ENCODE measurements at places on chromosomes 5 and 9.

- DNase-seq, result no peak
Measured at GRCh38 chr5:87411973-87412629, 629 bp downstream of the CCNH start.

DNA sequence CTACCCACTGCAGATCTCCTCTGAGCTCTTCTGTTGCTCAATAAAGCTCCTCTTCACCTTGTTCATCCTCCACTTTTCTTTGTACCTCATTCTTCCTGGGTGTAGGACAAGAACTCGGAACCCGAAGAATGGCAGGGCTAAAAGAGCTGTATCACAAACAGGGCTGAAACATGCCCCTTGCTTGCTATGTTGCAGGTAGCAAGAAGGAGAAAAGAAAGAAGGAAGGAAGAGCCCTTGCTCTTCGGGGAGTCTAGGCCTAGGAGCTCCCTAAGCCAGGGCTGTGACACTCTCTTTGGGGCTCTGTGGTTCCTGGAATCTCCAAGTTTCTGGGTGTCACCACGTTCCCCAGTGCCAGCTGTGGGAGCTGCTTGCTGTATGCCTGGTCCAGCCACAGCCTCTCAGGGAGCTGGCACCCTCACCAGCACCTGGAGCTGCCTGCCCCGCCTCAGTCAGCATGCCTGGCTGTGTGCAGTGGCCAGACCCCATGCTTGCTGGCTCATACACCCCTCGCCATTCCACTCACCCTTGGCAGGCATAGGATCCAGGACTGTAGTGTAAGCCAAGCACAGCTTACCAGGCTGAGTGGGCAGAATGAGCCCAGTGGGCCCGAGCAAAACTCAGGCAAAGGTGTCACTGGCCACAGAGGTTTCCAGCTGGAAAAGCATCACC lies 274.8 kb upstream of the ADRA1B start:
- DNase-seq, result no peak

DNA sequence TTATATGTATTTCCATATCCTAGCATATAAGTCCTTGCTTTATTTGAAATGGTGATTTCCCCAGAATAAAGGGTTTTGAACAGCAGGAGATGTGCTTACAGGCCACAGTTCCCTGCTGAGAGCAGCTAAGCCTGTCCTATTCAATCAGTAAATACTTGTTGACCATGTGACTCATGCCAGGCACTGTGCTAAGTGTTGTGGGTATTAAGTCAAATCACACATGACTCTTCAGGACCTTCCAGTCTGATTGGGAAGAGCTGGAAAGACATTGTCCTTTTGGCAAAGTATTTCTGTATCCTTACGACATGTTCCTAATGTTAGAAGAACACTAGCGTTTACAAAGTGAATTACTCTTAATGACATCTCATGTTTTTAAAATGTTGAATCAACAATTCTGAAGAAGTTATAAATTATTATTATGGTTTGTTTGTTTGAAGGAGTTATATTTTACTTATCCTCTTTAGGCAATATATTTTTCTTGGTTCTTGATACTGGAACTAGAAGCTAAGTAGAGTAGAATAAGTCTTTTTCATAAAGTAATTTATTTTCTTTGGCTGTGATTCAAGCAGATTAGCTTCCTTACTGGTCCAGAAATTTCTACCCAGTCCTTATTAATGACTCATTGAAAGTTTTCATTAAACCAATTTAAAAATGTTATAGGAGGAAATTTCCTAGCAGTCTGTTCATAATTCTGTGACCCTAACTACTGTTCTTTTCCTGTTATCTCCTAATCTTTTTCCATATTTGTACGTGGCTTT lies 82.1 kb downstream of the GAPVD1 start:
- DNase-seq, result no peak

GRCh38 chr9:137370865-137371520 lies 52.0 kb downstream of the EXD3 start:
- no peak for DNase-seq

GRCh38 chr5:178213003-178213461 lies 8.7 kb downstream of the HNRNPAB start:
- no peak for DNase-seq

GRCh38 chr5:56489272-56489671 lies 256.1 kb upstream of the ANKRD55 start:
- no peak for DNase-seq

All from omental fat pad (tissue), 4 donors.